HFF-Myc (cell line): ENCODE measurements at places on chromosomes 13 and 19.

GRCh38 chr19:33578697-33579096 lies 43.1 kb upstream of the CHST8 start:
- no peak for DNase-seq

DNA sequence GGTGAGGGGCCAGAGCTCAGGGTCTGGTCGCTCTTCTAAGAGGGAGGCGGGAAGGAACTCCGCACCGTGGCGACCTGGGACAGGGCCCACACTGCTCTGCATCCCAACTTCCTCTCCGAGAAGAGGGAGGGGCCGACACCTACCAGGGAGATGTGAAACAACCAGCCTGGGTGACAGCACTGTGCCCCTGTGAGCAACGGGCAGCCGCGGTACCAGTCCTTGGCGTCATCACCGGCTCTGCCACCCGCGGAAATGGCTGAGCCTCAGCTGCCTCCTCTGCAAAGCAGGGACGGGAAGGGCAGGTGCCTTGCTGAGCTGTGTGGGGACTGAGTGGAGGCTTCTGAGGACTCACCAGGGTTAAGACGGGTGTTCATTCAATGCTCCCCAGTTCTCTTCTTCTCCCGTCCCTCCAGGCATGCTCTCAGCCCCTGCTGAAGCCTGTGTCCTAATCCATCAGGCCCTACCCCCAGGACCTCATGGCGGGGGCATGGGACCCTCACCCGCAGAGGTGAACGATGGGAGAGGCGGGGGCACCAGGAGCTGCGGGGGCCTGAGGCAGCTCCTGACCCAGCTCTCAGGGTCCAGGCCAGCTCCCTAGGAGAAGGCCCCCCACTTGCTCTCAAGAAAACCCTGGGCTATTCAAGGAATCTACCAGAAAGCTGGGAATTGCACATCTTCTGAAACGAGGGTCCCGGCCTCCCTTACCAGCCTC lies 9.3 kb downstream of the ZNF787 start:
- no peak for DNase-seq

DNA sequence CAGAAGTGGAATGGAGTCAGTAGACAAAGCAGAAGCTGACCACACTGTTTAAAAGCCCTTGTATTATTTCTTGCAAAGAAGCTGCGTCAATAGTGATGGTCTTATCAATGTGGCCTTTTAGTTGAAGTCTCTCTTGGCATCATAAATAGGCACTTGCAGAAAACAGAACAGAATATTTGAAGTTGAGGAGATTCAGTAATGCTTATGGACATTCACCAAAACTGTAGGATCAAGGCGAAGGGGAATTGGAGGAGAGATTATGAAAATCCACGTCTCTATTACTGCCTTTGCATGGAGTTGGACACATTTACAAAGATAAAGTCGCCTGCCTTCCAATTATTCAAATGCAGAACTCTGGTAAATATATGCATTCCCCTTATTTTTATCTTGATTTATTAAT lies 1482.8 kb downstream of the EFNB2 start:
- DNase-seq = no peak

DNA sequence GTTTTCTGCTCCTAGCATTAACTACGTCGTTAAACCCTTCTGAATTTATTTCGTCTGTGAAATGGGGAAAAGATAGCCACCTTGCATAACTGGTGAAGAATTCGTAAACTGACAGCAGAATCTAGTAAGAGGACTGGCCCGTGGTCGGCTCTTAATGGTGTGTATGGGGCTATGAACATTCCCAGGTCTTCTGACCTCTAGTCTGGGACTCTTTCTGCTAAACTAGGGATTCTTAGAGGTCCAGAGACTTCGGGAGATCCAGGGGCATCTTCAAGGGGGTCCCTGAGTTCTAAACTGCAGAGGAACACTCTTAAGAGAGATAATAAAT lies 231.1 kb upstream of the SERP2 start:
- no peak for DNase-seq

GRCh38 chr19:5542665-5543064 lies 25.1 kb downstream of the TINCR start:
- no peak for DNase-seq

GRCh38 chr13:40897053-40897452 lies 107.6 kb downstream of the SLC25A15 start:
- no peak for DNase-seq

DNA sequence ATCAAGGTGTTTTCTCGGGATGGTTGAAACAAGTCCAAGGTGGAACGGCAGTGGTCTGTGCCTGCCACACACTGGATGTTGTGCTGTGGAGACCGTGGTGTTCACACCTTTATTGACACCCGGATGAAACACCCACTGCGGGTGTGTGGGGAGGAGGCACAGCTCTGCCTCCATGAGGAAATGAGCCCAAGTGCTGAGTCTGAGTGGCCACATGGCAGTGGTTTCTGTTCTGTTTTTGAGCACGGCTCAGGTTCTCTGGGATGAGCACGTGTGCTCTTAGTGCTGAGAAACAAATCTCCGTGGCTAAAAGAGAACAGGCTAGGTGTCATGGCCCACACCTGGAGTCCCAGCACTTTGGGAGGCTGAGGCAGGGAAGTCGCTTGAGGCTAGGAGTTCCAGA lies 29.5 kb downstream of the UPF1 start:
- DNase-seq = no peak

- no peak for DNase-seq
Measured at GRCh38 chr13:50942630-50943311, 33.2 kb downstream of the RNASEH2B start.

DNA sequence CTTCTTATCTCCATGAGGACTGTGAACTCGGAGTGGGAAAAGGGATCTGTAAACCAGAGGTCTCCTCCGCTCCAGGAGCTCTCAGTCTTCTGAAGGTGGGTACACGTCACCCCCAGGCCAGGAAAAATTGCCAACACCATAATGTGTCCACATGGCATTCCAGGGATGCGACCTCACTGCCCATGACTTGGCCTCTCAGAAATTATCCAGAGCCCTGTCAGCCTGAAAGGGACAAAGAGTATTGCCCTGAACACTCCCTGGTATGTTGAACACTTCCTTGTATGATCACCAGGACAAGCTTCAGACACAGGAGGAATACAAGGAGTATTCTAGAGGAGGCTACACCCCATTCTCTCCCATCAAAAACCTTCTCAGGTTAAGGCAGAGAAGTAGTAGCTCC lies 81.0 kb upstream of the SLC7A1 start:
- no peak for DNase-seq

DNA sequence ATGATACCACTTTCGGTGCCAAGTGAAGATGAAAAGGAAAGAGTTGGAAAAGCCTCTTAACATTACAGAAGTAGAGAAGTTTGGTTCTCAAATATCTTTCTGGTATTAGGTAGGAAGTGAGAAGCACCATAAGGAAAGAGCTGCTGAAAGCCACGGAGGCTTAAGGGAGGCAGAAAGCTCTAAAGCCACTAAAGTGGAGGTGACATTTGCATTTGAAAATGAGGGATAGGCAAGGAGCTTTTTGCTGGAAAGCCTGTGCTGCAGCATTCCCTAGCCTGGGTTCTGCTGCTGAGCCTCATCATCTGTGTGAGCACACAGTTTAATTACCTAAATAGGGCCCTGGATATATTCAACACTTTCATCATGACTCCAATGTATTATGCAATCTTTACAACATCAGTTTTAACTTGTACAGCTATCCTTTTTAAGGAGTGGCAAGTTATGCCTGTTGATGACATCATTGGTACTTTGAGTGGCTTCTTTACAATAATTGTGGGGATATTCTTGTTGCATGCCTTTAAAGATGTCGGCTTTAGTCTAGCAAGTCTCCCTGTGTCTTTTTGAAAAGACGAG lies 315.4 kb downstream of the RBM26 start:
- DNase-seq = no peak

DNA sequence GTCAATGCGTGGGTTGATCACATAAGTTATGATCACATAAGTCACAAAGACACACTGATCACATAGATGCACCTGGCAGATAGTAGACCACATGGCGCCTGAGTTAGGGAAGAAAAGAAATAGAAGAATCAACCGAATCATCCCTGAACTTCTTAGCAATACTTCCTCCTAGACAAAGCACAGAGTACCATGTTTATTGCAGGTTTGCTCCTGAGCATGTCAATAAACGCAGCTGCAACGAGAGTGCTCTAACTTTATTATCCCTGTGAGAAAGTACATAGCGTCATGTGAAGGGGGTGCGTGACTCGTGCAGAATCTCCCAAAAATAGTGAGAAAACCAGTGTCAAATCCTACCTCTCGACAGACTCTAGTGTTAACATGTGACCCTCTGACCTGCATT lies 17.3 kb downstream of the NCR1 start:
- DNase-seq = no peak

GRCh38 chr13:68081061-68081460 lies 850.9 kb upstream of the PCDH9 start:
- DNase-seq = no peak

GRCh38 chr19:11257846-11258380 lies 4.4 kb downstream of the DOCK6 start:
- no peak for DNase-seq

- DNase-seq = no peak
Measured at GRCh38 chr13:48630773-48631172, 23.0 kb upstream of the CYSLTR2 start.

DNA sequence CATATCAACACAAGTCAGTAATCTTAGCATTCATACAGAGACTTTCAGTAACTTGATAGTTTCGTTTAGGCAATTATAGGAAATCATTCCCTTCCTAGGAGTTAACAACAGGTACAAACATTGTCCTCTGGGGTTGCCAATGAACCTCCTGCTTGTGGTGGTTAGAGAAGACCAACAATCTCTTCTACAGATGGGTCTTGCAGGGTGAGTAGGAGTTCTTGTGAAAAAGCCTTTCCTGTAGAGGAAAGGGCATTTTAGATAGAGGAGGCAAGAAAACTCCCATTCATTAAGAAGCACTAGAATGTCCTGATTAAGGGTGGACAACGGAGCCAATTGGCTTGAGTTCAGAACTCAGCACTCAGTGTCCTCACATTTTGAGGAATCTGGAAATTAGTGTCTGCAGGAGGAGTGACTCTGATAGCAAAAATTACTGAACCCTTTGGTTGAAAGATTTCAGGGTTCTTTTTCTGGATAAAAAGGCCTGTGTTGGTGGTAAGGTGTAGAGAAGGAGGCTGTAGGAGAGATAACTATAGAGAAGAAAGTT lies 4.2 kb downstream of the WDFY2 start:
- no peak for DNase-seq

GRCh38 chr13:31998131-31998530 lies 33.4 kb upstream of the FRY start:
- DNase-seq = no peak

- no peak for DNase-seq
Measured at GRCh38 chr19:56839652-56840450, 675 bp downstream of the PEG3 start.
